IMR-90 (cell line): ENCODE measurements at places on chromosomes 2 and 18. TPM values are rescaled to one million over a fixed set of nuclear protein-coding genes. Genes with fewer than 3 reads are reported as not detected.

Gene ZFP36L2
- 1.8 and 2.2 TPM in 2 replicates for total RNA-seq

Gene PTPN18
- 7.2 and 9.7 TPM in 2 replicates for total RNA-seq

Gene GRHL1
- 0.18 and 0.56 TPM in 2 replicates for total RNA-seq

Gene SIX2
- total RNA-seq, result not detected in 2 replicates

Gene DYSF
- total RNA-seq, result under 0.01 and 0.18 TPM in 2 replicates
